ENCODE measurements at places on chromosomes 11 and 22.

- DNase-seq = peak; percentile 67
Measured at GRCh38 chr11:61027141-61027840, 55.8 kb downstream of the CD6 start.

DNA sequence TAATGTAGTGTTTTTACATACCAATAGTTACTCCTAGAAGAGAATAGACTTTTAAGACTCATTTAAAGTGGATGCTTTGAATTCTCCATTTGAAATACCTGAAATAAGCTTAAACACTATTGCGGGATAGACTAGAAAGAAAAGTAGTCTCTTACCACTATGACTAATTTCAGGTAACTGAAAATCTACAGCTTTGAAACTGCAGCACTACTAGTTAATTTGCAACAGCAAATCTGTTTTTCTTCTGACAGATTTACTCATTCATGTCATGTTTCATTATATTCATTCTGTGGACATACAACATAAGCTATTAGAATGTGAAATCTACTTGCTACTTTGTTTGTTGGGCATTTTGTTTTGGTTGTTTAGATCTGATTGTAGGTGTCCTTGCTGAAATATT is 153.6 kb downstream of the MAML2 start:
- no peak for DNase-seq

- DNase-seq = no peak
Measured at GRCh38 chr11:73612601-73613140, 14.8 kb upstream of the FAM168A start.

GRCh38 chr11:63508009-63508408 is 2.1 kb downstream of the LGALS12 start:
- DNase-seq = peak; percentile 39

GRCh38 chr11:34721646-34722045 is 100.8 kb downstream of the EHF start:
- DNase-seq = no peak

DNA sequence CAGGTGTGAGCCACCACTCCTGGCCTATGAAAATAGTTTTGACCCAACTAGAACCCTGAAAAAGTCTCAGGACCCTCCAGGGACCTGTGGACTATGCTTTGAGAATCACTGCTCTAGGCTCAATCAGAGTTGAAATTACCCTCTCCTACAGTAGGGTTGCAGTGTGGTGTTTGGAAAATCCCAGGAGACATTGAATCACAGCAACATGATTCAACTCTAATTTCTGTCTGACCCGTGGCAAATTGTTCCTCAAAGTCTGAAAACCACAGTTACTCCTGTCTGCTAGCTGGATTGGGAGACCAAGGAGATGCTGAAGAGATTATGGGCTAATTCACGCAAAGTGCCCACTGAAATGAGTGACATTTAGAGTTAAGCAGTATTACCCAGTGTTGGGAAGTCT is 5.4 kb upstream of the MTMR3 start:
- DNase-seq = no peak

DNA sequence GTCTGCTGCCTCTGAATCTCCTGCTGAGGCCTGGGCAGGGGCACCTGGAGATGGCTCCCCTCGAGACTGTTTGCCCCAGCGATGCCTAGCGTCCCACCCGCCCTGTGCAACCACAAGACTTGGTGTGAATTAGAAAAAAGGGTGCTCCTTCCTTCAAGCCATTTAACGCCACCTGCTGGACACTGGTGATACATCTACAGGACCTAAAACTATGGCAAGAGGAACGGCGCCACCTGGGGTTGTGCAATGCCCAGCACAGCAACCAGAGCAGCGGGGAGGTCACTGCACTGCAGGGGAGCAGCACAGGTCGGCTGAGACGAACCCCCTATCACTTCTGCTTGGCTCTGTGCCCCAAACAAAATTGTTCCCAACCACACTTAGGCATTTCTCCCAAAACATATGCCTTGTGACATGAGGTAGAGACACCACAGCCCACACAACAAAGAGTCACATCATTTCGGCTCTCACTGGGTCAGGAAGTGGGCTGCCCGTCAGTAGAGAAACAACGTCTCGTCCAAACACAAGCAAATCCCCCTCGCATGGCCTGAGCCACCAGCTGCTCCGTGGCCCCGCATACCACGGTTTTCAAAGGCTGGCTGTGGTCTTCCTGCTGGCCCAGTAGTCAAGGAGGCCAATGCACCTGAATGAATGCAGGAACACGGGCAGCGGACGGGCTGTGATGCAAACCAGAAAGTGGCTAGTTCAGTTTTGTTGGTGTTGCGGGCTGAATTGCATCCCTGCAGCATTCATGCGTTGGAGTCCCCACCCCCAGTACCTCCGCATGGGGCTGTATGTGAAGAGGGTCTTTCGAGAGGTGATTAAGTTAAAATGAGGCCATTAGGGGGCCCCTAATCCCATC is 171.9 kb downstream of the SHANK2 start:
- peak; percentile 82 for DNase-seq

DNA sequence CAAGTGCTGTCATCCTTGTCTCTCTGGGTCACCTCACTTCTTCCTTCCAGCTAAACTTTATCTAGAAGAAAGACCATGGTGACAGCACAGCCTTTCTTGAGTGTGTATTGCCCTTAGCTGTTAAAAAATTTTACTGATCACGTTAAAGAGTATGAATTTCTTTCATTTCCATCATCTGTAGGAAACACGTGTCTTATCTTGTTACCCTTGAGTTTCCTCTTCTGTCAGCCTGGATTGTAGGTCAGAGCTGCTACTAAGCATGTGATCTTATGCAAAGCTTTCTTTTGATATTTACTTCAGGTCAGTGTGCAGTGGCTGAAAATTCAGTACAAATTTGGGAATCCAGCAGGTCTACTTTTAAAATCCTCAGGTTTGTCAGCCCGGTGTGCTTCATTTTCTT is 512.2 kb upstream of the ARHGAP42 start:
- no peak for DNase-seq

GRCh38 chr11:46918083-46918787 is at the start of gene LRP4:
LRP4 (minus strand) TSS chr11:46918550; CDS start chr11:46918379, 171 bp downstream.
- peak; percentile 62 for DNase-seq

DNA sequence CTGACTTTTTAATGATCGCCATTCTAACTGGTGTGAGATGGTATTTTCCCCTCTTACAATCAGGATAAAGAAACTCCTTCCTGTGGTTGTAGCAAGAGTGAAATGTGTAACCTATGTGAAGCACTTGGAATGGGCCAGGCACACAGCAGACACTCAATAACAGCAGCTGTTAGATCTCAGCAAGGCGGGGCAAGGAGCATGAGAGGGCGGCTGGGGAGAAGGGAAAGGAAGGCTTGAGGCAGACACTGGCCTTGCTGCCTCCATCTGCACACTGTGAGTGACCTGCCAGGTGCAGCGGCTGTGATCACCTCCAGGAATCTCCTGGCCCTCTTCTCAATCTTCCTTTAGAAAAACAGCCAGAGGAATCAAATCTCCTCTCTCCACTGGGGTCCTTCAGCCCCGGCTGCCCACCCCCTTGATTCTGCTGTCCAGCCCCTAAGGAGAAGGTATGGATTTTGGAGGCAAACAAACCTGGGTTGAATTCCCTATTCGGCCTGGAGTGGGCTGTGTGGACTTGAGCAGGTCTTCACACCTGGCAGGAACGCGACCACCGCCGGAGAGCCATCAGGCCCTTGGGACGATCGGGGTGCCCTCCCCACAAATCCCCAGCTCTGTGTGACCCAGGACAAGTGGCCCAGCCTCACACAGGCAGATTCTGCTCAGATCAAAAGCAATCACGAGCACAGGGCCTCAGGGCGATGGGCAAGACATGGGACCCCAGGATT is 49.0 kb downstream of the RPUSD4 start:
- no peak for DNase-seq

DNA sequence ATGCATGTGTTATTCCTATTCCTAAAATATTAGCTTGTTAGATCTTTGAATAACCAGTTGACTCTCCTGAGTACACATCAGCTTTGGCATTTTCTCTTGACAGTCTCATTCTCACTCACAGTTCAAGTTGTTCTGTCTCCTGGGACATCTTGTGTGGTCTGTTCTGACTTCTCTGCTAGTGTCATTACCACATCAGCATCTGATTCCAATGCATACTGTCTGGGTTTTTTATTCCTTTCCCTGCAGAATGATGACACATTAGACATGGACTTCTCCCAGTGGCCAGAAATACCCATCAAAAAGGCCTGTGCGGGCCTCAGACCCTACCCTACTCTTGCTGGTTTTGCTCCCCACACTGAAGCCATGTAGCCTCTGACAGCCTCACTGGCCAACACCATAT is 2.7 kb downstream of the ZNF74 start:
- DNase-seq = no peak

- DNase-seq = no peak
Measured at GRCh38 chr22:50516891-50517290, 8.5 kb downstream of the SCO2 start.

- DNase-seq = no peak
Measured at GRCh38 chr22:29635734-29636357, 32.4 kb downstream of the NF2 start.

GRCh38 chr11:34585735-34586487 is 35.0 kb upstream of the EHF start:
- no peak for DNase-seq

DNA sequence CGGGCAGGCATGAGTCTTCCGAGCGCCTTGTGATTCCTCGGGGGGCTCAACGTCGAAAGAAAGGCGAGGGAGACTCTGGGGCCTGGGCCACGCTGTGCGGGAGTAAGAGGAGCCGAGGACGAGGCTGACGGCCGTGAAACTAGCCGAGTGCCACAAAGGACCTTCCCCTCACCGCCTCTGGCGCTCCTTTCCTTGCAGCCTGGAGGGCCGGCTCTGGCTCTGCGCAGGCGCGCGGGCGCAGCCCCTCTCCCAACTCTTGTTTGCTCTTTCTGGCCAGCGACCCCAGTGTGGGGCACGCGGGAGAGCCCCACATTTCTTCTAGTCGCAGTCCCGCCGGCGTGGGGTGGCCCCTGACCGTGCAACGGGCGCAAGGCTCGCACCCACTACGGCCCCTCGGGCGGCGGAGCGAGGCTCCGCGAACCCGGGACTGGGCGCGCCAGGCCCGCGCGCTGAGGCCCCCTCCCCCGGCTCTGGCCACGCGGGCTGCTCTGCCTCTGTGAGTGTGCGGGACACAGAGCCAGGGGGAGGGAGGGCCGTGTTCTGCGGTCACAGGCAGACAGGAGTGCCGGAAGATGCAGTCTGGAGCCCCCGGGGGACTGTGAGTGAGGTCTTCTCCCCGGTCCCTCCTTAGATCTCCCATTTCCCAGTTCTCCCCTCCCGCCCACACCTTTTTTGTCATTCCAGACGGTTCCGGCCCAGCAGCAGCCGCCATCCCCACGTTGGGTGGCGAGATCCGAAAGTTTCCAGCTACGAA is 1.0 kb upstream of the TOB2 start:
- peak; percentile 75 for DNase-seq

GRCh38 chr22:17281026-17281425 is 61.8 kb upstream of the ADA2 start:
- no peak for DNase-seq

GRCh38 chr22:32325416-32325801 is 32.3 kb upstream of the RFPL3 start:
- DNase-seq = no peak

DNA sequence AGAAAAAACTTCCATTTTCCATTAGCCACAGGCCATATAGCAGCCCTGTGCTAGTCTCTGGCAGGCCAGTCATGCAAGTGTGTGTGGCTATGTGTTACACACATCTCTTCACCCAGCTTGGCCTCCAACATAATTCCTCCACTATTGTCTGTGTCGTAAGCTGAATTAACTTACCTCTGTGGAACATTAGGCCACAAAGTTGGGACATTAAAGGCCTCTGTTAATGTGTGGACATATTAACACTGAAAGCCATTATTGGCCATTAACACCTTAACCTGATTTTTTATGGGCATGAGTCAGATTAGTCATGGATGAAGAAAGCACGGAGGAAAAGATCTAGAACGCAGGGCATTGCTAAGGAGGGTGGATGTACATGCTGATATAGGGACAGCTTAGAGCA is 100.1 kb downstream of the DBX1 start:
- DNase-seq = no peak

- DNase-seq = no peak
Measured at GRCh38 chr11:128476049-128476448, 111.3 kb downstream of the ETS1 start.

DNA sequence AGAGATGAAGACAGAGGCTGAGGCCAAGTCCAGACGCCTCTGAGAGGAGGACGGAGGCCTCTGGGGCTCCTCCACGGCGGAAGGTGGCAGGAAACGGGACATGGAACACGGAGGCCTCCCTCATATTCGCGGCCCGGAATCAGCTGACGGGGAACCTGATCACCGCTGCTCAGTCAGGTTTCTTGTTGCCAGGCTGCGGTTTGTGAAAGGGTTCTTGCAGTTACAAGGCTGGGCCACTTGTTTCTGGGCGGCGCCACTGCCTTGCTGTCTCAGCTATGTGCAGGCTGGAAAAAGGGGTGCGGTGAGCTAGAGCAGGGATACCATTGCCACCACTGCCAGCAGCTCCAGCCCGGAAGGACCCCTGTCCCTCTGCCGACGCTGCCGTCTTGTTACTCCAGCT is 10.0 kb upstream of the MMP1 start:
- peak; percentile 44 for DNase-seq

DNA sequence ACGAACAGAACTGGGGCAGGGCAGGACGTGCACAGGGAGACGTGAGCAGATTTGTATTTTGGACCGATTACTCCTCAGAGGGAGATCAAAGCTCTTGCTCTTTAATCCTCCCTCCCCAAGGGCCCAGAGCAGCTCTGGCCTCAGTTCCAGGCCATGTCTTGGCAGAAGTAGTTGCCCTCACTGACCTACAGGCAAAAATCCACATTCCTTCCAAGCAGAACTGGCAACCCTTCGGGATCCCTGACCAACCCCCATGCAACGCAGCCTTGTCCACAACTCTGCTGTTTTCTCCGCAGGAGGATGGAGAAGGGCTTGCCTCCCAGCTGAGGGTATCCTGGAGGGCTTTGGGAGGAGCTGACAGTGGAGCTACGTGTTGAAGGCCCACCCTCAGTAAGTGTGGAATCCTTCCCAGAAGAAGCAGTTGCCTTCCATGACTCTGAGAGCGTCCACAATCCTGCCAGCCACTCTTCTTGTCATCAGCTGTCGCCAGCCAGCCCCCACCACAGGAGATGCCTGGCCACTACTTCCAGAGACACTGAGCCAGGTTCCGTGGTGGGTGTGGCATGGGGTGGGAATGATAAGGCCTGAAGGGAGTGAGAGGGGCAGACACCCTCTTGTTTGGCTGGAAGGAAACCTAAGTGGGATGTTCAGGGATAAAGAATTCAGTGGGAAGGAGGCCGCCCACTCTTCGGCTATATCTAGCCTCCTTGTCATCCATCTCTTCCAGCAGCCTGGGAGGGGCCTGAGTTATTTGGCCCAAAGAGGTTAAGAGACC is 68.1 kb downstream of the PDE2A start:
- DNase-seq = no peak

GRCh38 chr11:77203901-77204753 is 76.1 kb downstream of the MYO7A start:
- DNase-seq = no peak
